ENCODE measurements at places on chromosomes 2 and 18.

- DNase-seq: peak; percentile 73
Measured at GRCh38 chr18:76448256-76449110, 46.6 kb downstream of the ZNF516 start.

GRCh38 chr18:46424898-46425297 is 232.1 kb downstream of the LOXHD1 start:
- DNase-seq: no peak

DNA sequence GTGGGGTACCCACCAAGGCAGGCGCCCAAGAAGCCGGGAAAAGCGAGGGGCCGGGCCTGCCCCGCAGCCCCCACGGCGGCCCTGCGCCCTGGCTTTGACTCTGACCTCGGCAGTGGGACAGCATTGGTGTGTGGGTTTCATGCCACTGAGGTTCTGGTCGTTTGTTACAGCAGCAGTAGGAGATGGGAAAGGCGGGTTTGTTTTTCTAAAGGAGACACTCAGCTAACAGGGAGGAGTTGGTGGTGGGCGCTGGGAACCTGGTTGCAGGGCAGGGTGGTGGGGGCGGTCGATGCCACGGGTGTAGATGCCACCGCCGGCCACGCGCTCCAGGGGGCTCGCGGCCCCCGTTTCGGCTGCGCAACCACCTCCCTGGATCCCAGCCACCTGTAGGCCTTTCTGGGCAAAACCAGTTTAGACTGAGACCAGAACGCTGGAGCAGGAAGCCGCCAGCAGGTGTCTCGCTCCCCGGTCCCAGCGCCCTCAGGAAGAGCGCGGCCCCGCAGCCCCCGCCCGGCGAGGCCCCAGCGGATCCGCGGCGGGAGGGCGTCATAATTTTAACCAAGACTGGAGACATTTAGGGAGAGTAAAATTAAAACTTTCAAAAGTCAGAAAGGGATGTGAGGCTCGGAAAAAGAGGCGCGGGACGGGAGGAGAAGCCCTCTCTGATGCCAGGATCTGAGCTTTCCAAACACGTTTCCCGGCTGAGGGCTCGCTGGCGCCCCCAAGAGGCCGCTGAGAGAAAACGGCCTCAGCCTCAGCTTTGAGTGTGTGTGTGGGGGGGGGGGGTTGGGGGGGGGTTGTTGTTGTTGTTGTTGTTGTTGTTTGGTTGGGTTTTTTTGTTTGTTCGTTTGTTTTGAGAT is 17.4 kb downstream of the CIDEA start:
- peak; percentile 68 for DNase-seq

GRCh38 chr2:45768208-45768607 is 116.7 kb downstream of the PRKCE start:
- peak; percentile 21 for DNase-seq

- no peak for DNase-seq
Measured at GRCh38 chr2:195694553-195694952, 37.5 kb downstream of the SLC39A10 start.

- peak; percentile 82 for DNase-seq
Measured at GRCh38 chr18:77111951-77112746, 20.4 kb downstream of the MBP start.

GRCh38 chr2:162424816-162425215 is 80.9 kb downstream of the GCA start:
- DNase-seq: no peak

GRCh38 chr2:223870840-223871611 is 33.6 kb upstream of the AP1S3 start:
- DNase-seq: peak; percentile 65

DNA sequence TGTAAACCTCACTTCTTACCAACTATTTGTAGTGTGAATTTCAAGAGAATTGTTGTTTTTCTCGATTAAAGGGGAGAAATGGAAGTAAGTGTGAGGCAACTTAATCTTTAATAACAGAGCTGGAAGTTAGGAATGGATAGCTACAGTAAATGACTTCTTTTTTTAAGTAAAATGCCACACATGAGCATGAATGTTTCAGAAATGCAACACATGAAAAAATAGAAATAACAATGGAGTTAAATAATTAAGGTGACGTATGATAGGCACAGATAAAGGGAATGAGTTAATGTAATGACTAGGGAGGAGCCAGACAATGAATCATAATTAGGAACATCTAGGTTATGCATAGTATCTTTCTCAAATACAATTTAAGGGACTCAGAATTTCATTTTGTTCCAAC is 3.4 kb downstream of the REL start:
- peak; percentile 49 for DNase-seq

DNA sequence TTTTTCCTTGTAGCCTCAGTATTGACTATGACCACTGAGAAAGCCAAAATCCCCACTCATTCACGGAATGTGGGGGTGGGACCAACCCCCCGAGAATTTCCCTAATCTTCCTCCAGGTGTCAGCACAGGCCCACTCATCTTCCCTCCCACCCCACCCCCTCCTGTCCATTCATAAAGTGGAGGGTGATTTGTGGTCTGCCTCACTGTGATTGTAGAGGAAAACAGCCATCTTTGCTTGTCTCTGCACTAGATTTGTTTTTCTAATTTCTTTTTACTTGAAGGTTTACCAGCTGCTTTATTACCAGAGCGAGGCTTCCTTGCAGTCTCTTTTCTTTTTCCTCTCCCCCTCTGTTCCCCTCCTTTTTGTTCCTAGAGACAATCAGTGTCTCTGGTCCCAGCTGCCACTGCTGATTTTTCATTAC is 171.8 kb downstream of the ICOS start:
- no peak for DNase-seq

- peak; percentile 59 for DNase-seq
Measured at GRCh38 chr2:111162718-111163331, 42.1 kb downstream of the BCL2L11 start.
